Suppressor macrophage treated with lipopolysaccharide for 1 hour (primary cell): ENCODE measurements at places on chromosomes 2 and 18.
A peak's percentile ranks its signal among the peaks of the same experiment; 100 is the strongest.

- DNase-seq, result peak; percentile 52
Measured at GRCh38 chr2:54558188-54559005, 102.3 kb downstream of the SPTBN1 start.

- no peak for DNase-seq
Measured at GRCh38 chr2:32422133-32422532, 65.3 kb downstream of the BIRC6 start.

GRCh38 chr2:20384953-20385352, 34.3 kb upstream of the PUM2 start:
- no peak for DNase-seq

DNA sequence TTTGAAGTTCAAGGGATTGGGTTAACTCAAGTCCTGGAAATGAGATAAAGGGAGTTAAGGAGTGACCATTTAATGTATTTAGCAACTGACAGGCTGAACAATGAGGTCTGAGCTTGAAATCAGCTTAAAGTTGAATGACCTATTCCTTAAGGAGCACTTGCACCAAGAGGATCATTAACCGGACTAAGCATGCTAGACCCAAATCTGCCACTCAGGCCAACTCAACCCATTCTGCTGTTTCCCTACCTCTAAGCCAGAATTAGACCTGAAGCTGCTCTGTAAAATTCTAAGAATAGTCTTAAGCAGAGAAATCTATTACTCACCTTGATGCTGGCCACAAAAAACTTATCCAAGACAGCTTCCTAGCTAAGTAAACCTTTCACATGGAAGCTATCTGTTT, 59.8 kb downstream of the SPRED2 start:
- DNase-seq, result no peak

GRCh38 chr2:133591164-133591563, 22.9 kb upstream of the NCKAP5 start:
- no peak for DNase-seq

DNA sequence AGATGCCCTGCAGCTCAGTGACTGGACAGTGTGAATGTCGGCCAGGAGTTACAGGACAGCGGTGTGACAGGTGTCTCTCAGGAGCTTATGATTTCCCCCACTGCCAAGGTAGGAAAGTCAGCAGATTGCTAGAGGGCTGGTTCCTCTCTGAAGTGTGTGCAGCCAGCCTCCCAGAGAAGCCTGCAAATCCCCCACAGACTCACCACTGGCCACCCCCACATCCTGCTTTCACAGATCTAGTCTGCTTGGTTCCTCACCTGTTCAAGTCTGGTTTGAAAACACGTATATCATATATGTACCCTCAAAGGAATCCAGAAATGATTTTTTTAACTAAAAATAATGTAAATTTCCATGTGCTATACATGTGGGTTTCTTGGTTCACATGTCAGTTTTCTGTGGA, 121.1 kb downstream of the LAMA3 start:
- no peak for DNase-seq

- DNase-seq, result peak; percentile 88
Measured at GRCh38 chr2:137964066-137964858, at the start of gene HNMT. Gene HNMT, plus strand, starts transcription at chr2:137964473. Its CDS starts 19 bp downstream, at chr2:137964492.

GRCh38 chr2:188076149-188077056, 215.3 kb upstream of the GULP1 start:
- DNase-seq, result no peak

- peak; percentile 38 for DNase-seq
Measured at GRCh38 chr18:62288665-62289008, 36.5 kb upstream of the TNFRSF11A start.

DNA sequence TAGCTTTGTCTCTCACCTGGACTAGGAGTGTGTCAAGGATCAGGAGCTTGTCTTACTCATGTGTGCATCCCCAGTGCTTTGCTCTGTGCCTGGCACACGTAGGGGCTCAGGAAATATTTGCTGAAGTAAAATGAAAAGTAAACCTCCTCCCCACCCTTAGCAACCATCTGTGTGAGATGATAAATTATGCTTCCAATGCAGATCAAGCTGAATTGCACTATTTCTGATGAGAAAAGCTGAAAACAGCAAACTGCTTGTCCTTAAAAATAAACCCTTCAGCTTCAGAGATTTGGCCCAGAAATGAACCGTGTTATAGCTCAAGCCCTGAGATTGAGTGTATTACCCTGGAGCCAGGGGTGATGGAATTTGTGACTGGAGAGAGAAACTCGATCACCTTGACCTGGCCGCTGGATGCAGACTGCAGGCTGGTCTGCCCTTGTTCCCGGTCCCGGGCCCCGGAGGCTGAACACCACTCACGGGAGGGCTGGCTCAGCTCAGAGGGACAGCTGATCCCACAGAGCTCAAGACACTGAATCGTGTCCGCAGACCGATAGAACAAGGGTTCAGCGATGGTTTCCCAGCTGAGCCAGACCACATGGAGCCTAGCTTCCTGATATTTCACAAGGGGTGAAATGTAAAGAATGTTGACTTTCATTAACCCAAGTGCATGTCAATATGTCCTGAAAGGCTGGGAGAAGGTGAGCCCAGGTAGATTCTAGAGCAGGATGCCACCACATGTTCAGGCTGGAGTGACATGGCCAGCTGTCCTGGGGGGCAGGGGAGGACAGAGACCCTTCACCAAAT, 50.5 kb downstream of the DDX1 start:
- no peak for DNase-seq

- DNase-seq, result no peak
Measured at GRCh38 chr2:70684846-70685622, 83.0 kb downstream of the ADD2 start.

- DNase-seq, result no peak
Measured at GRCh38 chr2:104028061-104028460, 825.9 kb upstream of the POU3F3 start.

DNA sequence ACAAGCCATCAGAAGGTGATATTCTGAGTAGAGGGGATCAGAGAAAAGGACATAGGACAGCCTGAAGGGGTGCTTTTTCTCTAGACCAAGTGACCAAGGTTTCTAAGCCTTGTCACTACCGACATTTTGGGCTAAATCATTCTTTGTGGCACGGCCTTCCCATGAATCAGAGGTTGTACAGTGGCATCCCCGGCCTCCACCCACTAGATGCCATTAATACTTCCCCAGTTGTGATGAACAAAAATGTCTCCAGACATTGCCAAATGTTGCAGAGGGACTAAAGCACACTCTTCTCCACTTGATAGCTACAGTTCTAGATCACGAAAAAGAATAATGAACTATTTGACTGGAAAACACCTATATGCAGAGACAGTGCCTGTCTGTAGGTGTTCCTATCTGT, 143.6 kb downstream of the PID1 start:
- DNase-seq, result no peak

GRCh38 chr2:221335219-221335752, 236.8 kb downstream of the EPHA4 start:
- no peak for DNase-seq

DNA sequence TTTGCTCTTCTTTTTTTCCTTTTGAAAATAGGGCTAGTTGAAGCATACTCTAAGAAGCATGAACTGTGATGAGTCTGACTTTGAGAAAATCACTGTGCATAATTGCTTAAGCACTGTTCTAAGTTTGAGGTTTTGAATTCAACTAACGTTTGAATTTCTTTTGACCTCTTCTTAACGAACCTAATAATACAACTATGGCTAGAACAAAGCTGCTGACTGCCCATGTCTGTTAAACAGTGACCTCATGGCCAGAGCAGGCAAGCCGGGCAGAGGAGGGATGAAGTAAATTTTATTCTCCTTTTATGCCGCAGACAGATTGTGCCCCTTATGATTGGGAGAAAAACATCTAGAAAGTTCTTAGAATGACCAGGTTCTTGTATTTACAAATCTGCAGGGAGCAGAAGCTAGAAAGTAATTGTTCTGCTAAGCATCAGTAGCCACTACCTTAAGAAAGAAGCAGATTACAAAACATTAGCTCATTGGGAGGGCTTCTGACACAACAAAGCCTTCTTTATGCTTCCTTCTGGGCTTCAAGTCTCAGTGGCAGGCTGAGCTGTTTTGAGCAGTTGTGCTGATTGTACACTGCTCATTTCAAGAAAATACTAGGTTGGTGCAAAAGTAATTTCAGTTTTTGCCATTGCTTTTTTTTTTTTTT, 97.8 kb upstream of the RASGRP3 start:
- DNase-seq, result no peak

GRCh38 chr18:57837917-57838548, 34.9 kb upstream of the ATP8B1 start:
- DNase-seq, result peak; percentile 74

DNA sequence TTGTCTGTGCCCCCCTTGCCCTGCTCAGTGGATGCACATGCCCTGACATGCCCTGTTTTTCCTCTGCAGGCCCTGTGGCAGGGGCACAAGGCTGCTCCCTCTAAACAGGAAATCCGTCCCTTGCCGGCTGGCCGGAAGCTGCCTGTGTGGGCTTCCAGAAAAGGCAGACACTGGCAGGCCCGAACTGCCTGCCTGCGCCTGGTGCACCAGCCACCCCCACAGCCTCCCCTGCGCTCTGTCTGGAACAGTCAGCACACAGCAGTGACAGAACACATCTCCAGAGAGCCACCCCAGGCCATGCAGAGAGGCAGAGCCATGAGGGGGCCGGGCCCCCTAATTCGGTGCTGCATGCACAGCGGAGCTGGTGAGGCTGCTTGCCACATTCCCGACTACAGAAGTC, 33.5 kb downstream of the LOXHD1 start:
- no peak for DNase-seq

- DNase-seq, result no peak
Measured at GRCh38 chr2:177010146-177010545, 202.4 kb upstream of the HNRNPA3 start.

DNA sequence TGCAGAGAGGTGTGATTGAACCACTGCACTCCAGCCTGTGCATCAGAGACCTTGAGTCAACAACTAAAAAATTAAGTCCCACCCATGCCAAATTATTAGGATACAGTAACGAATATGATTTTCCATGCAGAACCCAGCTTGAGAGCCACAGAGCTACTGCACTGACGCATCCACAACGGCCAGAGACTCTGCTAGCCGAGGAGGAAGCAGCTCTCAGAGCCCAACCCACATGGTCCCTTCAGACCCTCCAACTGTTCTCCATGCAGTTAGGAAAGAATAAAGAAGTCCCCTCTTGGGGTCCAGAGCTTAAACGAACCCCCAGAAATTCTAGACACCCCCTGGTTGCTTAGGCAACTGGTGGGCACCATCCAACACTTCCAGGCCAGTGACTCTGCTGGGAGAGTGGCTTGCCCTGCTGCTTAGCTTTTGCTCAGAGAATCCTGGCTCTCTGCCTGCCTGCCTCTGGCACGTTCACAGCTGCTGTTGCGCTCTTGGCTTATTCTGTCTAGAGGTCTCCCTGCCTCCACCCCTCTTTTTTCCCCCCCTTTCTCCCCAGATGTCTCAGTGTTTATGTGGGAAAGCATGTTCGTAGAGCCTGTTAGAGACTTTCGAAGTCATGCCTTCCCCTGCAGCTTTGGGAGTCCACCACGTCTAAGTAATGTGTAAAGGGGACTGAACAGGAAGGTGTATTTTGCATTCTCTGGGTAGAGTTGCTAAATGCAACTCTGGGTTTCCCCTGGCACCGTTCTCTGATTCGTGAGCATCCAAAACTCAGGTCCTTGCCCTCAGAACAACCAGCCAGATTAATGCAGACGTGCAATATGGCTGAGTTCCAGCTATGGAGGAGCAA, 26.0 kb upstream of the SP3 start:
- no peak for DNase-seq

DNA sequence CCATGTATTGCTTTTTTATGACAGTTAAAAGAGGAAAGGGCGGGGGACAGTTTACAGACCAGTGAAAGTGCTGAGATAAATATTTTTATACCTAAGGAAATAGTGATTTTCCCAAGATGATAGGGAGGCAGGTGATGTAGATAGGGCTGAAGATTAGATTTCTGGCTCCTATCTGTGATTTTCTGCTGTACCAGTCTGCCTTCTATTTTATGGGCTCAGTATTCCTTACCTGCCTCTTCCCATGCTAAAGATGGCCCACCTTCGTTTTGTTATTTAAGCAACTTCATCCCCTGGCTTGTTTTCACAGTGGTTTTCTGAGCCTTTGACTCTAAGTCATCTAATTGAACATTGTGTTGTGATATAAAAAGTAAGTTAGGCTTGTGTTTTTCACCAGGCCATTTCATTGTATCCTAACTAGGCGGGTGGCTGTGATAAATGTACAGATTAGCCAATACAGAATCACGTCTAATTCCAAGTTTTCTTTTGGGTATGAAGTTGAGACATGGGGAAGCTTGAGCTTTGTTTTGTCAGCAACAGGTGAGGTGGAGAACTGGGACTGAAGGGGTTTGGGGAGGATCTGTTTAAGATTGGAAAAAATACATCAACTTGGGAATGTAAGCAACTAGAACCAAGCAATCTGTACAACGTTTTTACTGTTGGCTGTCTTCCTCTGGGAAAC, 5.2 kb downstream of the RPL37A start:
- no peak for DNase-seq

DNA sequence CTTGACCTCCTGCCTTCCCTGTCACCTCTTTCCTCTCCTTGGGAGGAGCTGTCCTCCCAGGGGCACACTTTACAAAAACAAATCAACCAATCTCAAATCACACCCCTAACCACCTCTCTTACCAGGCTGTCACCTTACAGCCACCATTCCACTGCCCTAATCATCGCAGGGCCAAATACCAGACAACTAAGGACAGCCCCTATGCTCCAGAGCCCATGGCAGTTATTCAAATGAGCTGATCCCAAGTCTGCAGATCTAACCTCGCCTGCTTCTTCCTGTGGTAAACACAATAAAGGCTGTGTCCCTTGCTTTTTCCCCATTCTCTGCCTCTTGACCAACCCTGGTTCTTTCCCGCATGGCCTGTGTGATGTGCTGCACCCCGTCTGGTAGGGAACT, 154.2 kb upstream of the CNTNAP5 start:
- DNase-seq, result no peak

DNA sequence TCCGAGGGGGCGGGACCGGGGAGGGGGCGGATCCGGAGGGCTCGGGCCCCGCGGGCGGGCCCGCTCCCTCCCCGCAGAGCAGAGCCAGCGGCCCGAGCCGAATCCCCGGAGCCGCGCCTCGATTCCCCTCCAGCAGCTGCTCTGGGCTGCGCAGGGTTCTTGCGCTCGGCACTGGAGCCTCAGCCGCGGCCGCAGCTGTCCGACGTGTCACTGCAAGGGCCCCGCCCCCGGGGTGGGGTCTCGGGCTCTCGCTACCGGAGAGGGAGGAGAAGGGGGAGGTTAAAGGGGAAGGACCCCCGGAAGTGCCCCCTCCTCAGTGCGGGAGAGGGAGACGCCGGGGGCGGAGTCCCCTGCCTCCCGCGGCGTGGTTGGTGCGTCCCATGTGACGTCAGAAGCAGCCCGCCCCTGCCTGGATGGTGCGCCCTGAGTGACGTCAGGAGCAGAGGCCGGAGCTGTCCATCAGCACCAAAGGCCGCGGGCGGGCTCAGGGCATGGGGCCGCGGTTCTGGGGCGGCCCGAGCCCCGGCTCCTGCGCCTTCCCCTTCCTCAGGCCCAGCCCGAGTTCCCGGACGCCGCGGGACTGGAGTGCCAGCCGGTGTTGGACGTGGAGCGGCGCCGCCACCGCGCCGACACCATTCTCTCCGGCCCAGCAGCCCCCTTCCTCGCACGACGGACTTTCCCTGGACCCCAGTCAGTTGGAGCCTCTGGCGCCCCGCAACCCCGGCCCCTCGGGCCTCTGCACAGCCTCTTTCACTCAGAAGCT, at the start of the genes CHPF and TMEM198:
Gene CHPF (minus strand): TSS at position 214 of the 763 bp plus-strand sequence. CDS start 271 bp downstream, outside the sequence.
Gene TMEM198 (plus strand): TSS at position 433 of the 763 bp plus-strand sequence. CDS start 700 bp downstream, outside the sequence.
- peak; percentile 96 for DNase-seq

- DNase-seq, result peak; percentile 55
Measured at GRCh38 chr2:215619989-215620388, 184.1 kb upstream of the FN1 start.

GRCh38 chr2:64019083-64019974, at the start of gene VPS54:
Gene VPS54, minus strand, starts transcription at chr2:64019428. Its CDS starts 35,429 bp downstream, at chr2:63983999.
- peak; percentile 41 for DNase-seq
